Gastroesophageal sphincter (tissue), 4 donors: ENCODE measurements at places on chromosomes 12 and 14.

DNA sequence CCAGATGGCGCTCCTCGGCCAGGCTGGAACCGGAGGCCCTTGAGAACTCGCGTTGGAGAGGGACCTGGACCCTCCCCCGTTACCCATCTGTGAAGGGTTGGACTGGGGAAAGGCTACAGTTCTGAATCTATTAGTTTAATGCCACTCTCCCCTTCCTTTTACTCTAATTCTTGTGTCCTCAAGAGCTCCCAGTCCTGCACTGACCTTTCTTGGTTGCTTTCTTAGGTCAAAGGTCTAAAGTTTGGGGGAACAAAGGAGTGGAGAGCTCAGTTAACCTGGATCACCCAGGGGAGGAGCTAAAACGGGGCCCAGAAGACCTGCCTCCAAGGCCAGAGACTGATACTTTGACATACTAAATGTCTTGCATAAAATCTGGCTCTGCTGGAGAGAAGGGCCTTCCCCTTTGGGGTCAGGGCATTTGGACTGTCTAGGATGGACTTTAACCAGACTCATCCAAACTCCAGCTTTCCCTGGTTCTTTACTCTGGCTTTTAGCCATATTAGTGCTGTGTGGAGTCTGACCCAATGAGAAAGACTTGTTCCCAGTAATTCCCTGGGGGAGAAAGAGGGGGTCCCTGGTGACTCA lies 923 bp upstream of the MLF2 start:
- no peak for ATAC-seq

DNA sequence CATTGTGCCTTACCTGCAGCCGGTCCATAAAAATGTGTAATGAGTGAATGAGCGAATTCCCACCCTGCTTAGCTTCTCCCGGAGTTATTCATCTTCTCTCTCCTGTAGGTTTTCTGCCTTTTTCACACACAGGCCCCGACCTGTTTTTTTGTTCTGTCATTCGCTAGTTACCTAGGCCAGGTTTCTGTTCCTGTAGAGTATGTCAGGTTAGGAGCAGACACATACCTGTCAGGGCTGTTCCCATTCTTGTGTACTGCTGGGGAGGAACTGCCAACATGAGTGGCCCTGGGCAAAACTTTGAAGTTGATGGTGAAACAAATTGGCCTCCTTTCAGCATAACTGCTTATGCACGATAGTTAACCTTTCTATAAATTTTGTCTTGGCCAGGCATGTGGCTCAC lies 140.1 kb downstream of the SYNE2 start:
- no peak for ATAC-seq

GRCh38 chr14:24674204-24674970 lies 40.4 kb upstream of the GZMB start:
- ATAC-seq, result no peak

- no peak for ATAC-seq
These were observed 34.6 kb downstream of the P2RX7 start for GRCh38 chr12:121167232-121167820.

DNA sequence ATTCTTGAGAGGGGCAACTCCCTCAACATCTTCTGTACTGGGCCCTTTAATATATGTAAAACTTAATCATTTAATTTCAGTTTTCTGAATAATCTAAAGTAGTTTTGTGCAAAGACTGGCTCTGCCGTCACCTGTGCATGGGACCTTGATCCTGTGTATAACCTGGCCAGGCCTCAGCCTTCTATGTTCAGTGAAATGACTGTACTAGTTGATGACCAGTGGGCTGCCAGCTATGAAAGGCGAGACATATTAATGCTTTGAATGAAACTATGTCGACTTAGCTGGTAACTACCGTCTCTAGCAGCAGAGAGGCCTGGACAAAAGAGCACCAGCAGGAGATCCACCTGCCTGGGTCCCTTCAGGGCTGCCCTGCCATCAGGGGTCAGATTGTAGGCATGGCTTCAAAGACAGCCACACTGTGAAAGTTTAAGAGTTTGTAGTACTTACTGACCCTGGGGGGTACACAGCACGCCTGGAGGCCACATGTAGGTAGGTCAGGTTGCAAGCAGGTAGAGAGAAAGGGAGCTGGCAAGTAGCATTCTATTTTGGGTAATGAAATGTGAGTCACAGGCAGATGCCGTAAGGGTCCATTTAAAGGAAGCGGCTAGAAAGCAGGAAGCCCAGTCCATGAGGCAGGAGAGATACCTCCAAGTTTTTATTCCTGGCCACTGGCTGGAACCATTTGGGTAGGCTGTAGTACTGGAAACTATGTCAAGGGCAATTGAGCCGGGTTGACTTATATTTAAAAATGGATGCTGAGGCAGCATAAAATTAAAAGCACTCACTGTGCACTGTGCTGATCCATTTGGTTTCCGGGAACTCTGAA lies 77.2 kb downstream of the BHLHE41 start:
- no peak for ATAC-seq

DNA sequence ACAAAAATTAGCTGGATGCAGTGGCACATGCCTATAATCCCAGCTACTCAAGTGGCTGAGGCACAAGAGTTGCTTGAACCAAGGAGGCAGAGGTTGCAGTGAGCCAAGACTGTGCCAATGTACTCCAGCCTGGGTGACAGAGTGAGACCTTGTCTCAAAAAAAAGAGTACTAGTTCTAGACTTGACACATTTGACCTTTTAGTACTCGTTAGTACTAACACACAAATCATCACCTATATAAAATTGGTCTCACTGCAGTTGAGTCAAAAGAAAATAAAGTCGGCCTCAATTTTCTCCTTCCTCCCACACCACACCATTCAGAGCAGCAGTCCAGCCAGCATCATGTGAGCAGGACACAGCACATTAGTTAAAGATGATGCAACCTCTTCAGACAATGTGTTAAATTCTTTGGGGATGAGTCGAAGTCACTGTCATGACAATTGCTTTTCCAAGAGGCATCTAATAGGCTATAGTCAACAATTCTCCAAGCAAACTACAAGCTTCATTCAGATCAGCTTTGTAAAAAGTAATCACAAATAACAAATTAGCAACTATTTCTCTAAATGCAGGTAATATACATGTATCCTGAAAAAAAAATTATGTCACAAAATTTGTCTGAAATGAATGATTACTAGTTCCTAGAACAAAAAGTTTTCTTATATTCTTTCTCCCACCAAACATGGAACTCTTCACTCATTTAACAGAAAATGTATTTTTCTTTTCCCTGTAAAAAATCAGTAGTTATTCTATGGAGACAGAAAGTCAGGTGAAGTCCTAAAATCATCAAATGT lies 55.6 kb downstream of the CLIP1 start:
- ATAC-seq, result peak; percentile 92
